Stimulated activated CD4-positive, alpha-beta T cell treated with anti-CD3 and anti-CD28 coated beads, TNF-alpha, amount 100 ng/mL, for 48 hours (primary cell): ENCODE measurements at places on chromosomes 13 and 19.
A peak's percentile ranks its signal among the peaks of the same experiment; 100 is the strongest.

- no peak for DNase-seq
Observed at GRCh38 chr19:33612928-33613619, 8.7 kb upstream of the CHST8 start.

GRCh38 chr19:47778049-47778953 lies at the start of gene SELENOW:
Gene SELENOW, plus strand, starts transcription at chr19:47778703. Its CDS starts 83 bp downstream, at chr19:47778786.
- peak; percentile 71 for DNase-seq

DNA sequence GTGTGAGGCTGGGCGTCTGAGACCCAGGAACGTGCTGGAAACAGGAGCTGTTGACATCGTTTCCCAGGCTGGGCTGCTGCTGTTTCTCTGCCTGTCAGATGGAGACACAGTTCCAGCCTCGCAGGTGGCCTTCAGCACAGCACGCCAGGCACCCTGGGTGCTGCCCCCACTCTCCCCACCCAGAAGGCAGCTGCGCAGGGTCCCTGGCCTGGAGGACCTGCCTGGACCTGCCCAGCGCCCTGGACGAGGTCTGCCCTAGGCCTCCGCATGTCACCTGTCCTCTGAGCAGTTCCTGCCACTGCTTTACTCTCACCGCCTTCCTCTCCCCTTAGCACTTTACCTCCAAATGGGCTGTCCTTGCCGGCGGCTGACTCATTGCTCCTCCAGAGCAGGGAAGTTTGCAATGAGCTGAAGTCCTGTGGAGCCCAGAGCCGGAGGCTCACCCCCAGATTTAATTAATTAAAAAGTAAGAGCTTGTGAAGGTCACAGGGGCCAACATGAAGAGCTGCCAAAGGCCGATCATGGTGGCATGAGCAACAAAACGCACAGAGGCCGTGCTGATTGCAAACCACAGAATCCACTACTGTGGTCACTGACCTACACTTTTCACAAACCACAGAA lies 32.2 kb downstream of the C13orf46 start:
- no peak for DNase-seq

DNA sequence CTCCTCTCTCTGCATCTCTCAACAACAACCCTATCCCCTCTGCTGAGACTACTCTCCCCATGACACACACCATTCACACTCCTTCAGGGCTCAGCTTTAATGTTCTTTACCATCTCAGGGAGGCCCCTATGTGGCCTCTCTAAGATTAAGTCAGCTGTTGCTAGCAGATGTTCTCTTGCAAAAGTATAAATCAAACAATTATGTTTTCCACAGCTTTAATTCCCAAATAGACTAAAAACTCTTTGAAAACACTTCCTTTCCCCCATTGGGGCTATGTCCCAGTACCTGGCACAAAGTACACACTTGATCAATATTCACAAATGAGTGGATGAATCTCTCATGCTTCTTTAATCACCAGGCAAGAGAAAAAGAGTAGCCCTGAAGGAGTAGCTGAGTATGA lies 5.1 kb downstream of the PEG3 start:
- DNase-seq = no peak

DNA sequence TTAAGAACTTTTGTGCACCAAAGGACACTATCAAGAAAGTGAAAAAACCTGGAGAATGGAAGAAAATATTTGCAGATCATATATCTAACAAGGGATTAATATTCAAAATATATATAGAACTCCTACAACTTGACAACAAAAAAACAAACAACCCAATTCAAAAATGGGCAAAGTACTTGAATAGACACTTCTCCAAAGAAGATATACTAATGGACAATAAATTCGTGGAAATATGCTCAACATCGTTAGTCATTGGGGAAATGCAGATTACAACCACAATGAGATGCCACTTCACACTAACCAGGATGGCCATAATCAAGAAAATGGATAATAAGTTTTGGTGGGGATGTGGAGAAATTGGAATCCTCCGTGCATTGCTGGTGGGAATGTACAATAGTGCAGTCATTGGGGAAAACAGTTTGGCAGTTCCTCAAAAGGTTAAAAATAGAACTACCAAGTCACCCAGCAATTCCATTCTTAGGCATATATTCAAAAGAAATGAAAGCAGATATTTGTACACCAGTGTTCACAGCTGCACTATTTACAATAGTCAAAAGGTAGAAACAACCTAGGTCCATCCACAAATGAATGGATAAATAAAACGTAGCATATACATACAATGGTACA lies 2.2 kb upstream of the LSR start:
- DNase-seq = no peak

GRCh38 chr19:48419158-48419920 lies 25.9 kb downstream of the GRIN2D start:
- DNase-seq = peak; percentile 47

GRCh38 chr13:21453387-21454081 lies 5.6 kb downstream of the ZDHHC20 start:
- DNase-seq = no peak

DNA sequence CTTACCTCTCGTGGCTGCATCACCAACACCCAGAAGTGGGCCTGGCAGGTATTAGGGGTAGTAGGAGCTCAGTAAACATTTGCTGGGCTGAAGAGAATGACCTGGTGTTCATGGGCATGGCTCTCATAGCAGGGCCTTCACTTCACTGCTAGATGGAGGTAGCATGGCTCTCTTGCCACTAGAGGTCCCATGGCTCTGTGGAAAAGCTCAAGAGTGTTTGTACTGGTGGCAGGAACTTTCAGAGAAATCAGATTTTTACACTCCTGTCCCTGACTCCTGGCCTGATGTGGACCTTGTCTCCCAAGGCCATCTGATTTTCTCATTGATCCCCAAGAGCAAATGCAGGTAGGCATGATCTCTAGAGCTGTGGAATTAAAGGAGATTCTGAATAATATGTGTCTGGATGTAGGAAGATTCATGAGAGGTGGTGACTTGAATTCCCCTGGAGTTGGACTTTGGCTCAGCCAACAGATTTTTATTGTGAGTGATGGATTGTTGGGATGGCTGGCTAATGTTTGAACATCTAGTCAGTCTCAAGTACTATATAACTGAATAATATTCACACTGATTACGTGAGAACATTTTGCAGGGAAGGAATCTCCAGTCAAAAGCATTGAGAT lies 5.7 kb downstream of the ZNF574 start:
- no peak for DNase-seq

- DNase-seq = no peak
Observed at GRCh38 chr13:44848920-44849676, 140.2 kb downstream of the NUFIP1 start.

DNA sequence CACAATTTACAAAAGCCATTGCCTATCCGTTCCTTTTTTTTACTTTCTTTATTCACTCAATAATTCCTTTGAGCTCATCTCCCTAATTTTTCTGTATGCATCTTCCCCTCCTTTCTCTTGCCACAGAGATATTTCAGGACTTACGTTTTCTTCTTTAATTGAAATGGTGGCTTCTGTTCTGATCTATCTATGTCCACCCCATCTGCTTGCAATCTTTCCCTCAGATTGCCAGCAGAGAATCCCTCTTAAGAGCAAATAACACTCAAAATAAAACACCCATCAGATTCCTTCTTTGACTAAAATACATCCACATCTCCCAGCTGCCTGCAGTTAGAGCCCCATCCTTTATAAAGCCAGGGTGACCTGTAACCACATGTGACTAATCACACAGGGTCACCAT lies 478.6 kb downstream of the EFNB2 start:
- no peak for DNase-seq

- no peak for DNase-seq
Observed at GRCh38 chr13:42022796-42023493, 25.5 kb upstream of the DGKH start.

- no peak for DNase-seq
Observed at GRCh38 chr13:73535341-73535740, 476.5 kb downstream of the KLF5 start.

DNA sequence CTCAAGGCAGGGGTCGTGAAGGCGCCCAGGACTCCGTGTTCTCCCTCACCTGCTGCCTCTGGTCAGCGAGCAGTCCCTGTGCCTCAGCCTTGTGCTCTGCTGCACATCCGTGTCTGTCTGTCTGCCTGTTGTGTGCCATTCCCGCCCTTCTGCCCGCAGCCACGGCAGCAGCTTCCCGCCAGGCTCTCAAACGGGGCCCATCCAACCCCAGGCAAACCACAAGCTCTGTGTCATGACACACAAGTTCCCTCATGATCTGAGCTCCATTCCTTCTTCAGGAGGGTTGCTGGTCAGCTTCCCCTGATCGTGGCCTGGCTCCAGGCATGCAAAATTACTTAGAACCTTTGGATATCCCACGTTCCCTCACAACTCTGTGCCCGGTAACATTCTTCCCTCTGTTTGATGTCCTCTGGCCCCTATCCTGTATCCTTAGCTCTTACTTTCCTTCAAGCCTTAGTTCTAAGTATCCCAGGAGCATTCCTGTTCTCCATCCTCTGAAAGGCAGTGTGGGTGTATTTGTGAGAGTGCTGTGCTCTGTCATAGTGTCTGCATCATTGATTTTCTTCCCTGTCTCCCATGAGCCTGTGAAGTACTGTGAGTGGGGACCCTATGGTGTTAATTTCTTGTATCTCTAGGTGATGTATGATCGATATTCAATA lies 3.2 kb downstream of the GPR183 start:
- peak; percentile 47 for DNase-seq

- DNase-seq = no peak
Observed at GRCh38 chr13:93388701-93389100, 162.1 kb downstream of the GPC6 start.

- DNase-seq = no peak
Observed at GRCh38 chr13:104782741-104783140, 1716.5 kb upstream of the SLC10A2 start.

GRCh38 chr13:44117351-44117750 lies 237.6 kb downstream of the LACC1 start:
- no peak for DNase-seq

DNA sequence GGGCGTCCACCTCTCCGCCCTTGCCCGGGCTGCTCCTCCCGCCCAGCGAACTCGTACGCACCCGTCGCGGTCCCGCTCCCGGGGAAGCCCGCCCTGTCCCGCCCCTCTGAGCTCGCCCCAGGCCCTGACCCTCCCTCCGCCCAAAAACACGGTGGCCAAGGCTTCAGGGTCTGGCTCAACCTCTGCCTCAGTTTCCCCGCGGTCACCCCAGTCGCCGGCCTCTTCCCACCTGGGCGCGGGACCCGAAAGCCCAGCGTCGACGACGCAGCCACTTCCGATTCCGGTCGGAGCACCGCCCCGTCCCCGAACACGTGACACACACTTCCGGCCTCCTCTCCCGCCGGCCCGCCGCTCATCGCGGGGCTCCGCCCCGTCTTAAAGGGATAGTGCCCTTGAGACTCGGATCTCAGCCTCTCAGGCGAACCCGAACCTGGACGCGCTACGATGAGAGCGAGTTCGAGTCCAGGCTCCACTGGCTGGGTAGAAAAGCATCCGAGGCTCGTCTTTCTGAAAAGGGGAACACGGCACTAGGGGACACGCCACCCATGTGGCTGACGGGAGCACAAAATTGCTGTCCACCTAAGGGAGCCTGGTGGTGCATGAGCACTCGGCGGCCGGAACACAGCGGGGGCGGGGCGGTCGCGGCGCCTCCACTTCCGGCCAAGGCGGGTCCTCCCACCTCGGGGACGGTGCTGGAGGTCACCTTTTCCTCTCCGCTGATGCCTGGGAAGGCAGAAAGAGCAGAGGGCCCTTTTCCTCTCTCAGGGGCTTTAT lies at the start of gene C19orf25:
TSS of gene C19orf25 (minus strand) at position 282 of the 774 bp plus-strand sequence. CDS start 312 bp downstream, outside the sequence.
- DNase-seq = peak; percentile 94

- no peak for DNase-seq
Observed at GRCh38 chr19:8254286-8255001, 45.3 kb downstream of the CERS4 start.

- no peak for DNase-seq
Observed at GRCh38 chr13:26978081-26978860, 193.3 kb downstream of the USP12 start.

DNA sequence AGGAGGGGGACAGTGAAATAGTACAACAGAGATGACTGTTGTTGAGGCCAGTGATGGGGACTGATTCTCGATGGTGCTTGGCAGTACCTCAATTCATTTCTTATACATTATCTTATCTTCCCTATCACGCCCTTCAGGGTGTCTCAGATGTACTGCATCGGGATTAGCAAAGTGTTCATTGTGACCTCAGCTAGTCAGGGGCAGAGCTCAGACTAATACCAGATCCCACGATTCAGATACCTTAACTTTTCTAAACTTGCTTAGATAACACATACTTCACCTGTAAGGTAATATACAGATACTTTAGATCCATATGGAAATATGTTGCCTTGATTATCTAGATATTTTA lies 720.6 kb downstream of the EFNB2 start:
- DNase-seq = no peak

DNA sequence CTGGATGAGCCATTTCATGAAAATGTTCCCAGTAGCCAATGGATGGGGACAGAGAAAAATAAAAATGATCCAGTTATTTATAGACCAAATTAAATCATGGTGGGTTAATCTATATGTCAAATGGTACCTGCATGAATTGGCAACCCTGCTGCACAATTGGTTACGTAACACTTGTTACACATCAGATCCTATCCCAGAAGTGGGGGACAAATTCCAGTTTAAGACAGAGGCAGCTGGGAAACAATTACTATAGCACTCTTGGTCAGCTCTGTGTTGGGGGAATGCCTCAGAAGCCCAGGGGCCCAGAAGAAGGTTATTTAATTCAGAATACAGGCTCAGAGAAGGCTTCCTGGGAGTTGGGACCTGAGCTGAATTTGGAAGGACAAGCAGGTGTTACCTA lies 81.1 kb upstream of the FLT1 start:
- no peak for DNase-seq

GRCh38 chr19:29650772-29651387 lies 14.4 kb upstream of the PLEKHF1 start:
- DNase-seq = no peak

DNA sequence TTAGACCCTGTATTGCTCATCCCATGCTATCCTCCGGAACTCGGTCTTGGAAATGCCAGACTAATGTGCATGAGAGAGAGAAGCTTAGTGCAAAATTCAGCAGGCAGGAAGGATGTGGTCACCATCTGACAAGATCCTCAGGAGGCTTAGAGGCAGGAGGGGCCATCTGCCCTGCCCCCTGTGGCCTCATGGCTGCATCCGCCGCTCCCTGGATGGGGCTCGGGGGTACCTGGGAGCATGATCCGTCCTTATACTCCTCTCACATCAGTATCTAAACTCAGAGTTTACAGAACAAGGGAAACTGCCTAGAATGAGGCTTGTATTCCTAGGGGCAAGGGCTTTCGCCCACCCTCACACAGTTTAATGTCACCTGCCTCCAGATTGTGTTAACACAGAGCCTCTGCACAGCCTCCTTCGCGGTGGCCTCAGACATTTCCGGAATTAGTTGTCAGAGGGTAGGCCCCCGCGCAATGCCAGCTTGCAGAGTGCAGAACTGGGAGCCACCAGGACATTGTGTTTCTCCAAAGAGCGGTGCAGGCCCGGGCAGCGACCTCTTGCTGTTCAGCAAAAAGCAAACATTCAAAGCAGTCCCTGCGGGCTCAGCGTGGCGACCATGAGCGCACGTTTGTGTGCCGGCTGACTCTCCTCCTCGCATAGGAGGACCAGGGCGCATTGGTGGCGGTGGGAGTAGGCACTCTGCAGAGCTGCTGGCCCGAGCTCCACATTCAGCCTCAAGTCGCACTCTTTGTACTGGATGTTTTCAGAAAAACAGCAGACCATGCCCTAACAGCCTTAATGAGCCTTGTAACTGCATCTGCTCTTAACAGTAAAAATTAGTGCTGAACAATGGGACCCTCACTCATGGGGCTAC lies 39.1 kb downstream of the GPR12 start:
- DNase-seq = no peak

- DNase-seq = no peak
Observed at GRCh38 chr19:52963247-52963618, 552 bp upstream of the ZNF816 start.
